ENCODE measurements at places on chromosomes 11 and 22. TPM values are rescaled to one million over a fixed set of nuclear protein-coding genes. Genes with fewer than 3 reads are reported as not detected.

CALCB gene
- 1.00 TPM for total RNA-seq

CCDC116 gene
- 0.50 TPM for total RNA-seq

ATG13 gene
- 64.1 TPM for total RNA-seq

TRIM49D1 gene
- total RNA-seq: not detected

KDM4E gene
- total RNA-seq: not detected

GPHA2 gene
- total RNA-seq: not detected

GALNT18 gene
- 2.0 TPM for total RNA-seq

CALCA gene
- not detected for total RNA-seq

Data from activated naive CD8-positive, alpha-beta T cell treated with anti-CD3 and anti-CD28 coated beads, Interleukin-2, amount 10 ng/mL, durations not matched to agents 7 days and 5 days (primary cell).